Activated effector memory CD4-positive, alpha-beta T cell treated with Interleukin-2 at 50 U/mL for 16 hours (primary cell): ENCODE measurements at places on chromosomes 5 and 9.

- DNase-seq = no peak
Observed at GRCh38 chr9:16387382-16387781, 483.1 kb downstream of the BNC2 start.

GRCh38 chr9:14317667-14318320 is 3.9 kb upstream of the NFIB start:
- no peak for DNase-seq

GRCh38 chr9:116298878-116299391 is 145.3 kb downstream of the PAPPA start:
- DNase-seq = no peak

DNA sequence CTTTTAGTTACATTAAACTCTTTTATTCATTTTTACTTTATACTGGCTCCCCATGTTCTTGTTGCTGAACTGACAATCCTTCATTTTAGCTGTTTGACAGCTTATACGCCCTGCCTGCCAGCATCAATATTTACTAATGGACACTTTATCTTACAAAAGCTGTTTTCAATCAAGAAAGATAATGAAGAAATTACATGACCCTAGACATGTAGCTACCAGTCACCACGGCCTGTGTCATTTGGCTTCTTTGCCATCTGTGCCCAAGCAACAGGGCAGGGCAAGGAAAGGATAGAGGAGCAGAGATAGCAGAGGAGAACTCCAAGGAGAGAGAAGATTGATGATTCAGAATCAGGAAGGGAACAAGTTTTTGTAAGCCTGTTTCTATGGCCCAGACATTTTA is 647.3 kb downstream of the BRINP1 start:
- DNase-seq = no peak

- no peak for DNase-seq
Observed at GRCh38 chr9:90827181-90827871, 25.7 kb downstream of the SYK start.

DNA sequence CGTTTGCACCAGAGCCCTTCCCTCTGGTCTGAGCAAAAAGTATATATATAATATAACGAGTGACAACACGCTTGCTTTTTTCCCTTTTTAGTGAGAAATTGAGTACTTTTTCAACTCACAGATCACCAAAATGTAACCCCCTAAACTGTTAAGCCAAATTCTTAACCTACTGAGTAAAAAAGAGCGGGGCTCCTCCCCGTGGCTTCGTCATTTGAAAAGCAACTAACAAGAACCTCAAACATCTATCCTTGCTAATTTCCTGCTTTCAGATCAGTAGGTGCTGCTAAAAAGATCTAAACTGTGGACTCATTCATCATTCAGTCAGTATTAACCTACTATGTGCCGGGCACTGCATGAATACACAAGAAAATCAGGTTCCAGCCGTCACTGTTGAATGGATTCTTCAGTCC is 1.0 kb upstream of the PTBP3 start:
- DNase-seq = no peak

- DNase-seq = no peak
Observed at GRCh38 chr5:55524816-55525215, 9.9 kb downstream of the PLPP1 start.

GRCh38 chr5:114317751-114318150 is 44.1 kb upstream of the KCNN2 start:
- DNase-seq = no peak

DNA sequence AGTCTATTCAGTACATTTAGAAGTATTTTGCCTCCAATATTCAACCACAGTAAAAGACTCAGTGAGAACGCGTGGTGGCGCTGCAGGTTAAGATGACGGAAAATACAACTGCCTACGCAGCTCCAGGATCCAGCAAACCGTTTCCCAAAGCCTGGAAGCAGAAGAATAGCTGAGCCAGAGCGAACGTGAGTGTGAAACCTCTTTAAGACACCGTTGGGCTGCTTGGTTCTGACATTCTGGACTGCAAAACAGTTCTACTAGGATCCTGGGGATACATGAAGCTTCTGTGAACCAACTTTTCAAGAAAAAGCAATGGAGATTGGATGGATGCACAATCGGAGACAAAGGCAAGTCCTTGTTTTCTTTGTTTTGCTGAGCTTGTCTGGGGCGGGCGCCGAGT is at the start of gene PCDHB16:
TSS of gene PCDHB16 (plus strand) at position 140 of the 400 bp plus-strand sequence. CDS start at position 313, 173 bp downstream.
- DNase-seq = no peak

DNA sequence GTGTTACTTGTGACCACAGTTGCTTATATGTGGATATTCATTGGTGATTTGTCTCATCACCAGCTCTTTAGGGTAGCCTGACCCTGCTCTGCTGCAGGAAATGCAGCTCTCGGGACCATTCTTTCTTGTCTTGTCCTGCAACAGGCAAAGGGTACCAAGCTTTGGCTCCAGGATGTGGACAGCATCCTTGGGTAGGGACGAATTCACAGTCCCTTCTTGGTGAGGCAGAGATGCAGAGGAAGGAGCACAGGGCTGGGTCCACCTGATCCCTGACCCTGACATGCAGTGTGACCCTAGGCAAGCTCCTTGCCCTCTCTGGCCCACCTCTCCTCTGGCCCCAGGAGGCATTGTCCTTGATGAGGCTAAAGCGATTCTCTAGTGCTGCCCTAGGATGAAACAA is 37.0 kb upstream of the SYNPO start:
- no peak for DNase-seq

DNA sequence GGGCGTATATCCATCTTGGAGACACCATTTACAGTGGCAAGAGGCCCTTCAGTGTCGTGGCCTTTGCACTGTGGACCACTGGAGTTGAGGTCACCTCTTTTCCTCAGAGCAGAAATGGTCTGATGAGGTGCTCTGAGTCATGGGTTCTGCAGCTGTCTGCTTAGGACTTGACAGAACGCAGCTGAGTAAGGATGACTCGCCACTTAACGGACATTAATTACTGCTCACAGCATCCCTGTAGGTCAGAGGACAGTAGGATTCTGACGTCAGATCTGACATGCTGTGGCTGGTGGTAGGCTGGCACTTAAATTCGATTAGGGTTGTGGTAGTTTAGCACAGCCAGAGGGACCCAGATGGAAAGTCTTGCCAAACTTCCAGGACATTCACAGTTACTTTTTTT is 479.4 kb downstream of the DMAC1 start:
- no peak for DNase-seq

- DNase-seq = no peak
Observed at GRCh38 chr5:102911973-102912372, 156.9 kb downstream of the PAM start.

DNA sequence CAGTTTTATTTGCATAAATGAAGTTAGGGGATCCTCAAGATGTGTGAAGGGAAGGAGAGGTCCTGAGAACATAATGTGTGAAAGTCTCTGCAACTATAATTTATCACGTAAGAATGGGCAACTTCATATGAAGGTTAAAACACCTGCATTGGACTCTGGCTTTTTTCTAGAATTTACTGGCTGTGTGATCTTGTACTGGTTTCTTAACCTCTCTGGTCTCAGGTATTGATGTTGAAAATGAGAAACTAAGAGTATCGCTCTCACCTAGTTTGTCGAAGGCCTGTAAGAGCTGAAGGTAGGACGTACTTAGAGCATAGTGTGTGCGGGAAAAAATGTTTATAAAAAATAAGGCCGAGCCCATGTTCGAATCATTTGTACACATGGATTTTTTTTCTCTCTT is 280.5 kb downstream of the ICE1 start:
- no peak for DNase-seq

DNA sequence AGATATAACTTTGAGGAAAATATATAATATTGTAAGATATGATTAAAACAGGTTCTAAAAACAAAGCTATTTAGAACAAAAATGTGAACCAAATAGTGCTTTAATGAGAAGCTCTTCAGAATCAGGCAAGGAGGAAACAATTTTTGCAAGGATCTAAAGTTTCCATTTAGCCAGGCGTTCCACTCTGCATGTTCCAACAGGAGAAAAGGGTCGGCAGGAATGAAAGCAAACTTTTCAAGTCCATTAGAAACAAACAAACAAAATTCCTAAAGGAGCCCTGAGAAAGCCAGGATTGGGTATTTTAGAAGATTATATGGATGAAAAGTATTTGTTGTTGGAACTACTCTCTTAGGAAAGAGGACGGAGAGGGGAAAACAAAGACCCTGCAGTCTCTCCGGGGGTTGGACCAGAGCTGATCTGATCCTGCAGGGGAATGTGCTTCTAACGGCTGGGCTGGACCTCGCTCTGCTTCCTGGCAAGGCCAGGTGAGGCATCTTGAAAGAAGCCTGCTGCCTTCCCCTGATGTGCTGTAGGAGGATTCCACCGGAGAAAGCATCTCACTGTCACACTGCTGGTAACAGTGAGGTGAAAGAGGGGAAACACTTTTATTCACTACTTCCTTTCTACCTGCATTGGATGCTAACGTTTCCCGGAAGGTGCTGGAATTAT is 94.6 kb downstream of the PRRT1B start:
- DNase-seq = no peak

GRCh38 chr9:99197987-99198386 is 23.8 kb downstream of the ALG2 start:
- DNase-seq = no peak

GRCh38 chr5:175680463-175680862 is 22.6 kb downstream of the HRH2 start:
- no peak for DNase-seq

DNA sequence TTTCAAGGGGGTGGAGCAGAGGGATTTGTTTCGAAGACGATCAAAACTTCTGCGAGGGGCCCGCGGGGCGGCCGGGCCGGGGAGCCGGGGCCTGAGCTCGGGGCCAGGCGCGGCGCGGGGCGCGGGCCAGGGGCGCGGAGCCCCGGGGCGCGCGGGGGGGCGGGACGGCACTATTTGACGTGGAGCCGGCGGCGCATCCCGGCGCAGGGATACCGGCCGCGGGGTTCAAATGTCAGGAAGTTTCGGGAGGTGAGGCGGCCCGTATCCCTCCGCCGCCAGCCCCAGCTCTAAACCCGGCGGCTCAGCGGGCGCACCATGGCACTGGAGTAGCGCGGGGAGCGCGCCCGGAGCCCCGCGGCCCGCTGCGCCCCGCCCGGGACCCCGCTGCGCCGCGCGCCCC is at the start of gene LMX1B:
TSS of gene LMX1B (plus strand) at position 278 of the 400 bp plus-strand sequence. CDS start 522 bp downstream, outside the sequence.
- no peak for DNase-seq

- no peak for DNase-seq
Observed at GRCh38 chr9:132957805-132958204, 13.4 kb upstream of the TSC1 start.

- DNase-seq = no peak
Observed at GRCh38 chr9:86508208-86508903, 154.1 kb upstream of the TUT7 start.

DNA sequence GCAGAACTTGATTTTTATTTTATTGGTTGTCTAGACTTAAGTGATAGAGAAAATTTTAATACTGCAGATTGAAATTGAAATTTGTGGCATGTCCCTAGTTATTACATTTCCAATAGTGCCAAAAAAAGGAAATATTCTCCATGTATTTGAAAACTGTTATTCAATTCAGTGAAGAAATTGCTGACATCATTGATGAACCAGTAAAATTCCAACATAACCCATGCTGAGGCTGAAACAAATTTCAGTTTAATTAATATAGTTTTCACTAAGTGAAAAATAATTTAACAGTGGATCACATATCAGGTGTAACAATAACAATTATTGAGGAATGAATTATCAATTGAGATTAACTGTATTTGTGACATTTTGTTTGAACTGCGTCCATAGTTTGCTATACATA is 38.7 kb downstream of the LURAP1L start:
- no peak for DNase-seq

GRCh38 chr9:85137696-85138095 is 468.2 kb downstream of the NTRK2 start:
- DNase-seq = no peak

DNA sequence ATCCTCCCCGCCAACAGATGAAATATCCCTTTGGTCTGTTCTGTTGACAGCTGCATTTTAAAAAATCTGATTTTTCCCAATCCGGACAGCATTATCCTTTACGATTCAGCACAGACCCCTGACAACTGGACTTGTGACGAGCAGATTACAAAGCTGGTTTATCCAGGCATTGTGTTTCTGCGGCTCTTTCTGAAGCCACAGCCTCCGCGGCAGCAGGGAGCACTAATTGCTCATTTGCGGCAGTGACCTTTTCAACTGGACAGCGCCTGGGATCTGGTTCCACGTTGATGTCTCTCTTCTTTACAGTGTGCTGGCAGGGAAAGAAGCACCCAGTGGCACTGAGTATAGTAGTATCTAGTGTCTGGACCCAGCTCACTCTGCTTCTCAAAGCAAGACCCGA is 351.2 kb downstream of the ZNF608 start:
- DNase-seq = no peak

- no peak for DNase-seq
Observed at GRCh38 chr9:37954581-37954981, 50.7 kb upstream of the SLC25A51 start.

GRCh38 chr5:60843386-60843935 is 608 bp downstream of the ELOVL7 start:
- no peak for DNase-seq

DNA sequence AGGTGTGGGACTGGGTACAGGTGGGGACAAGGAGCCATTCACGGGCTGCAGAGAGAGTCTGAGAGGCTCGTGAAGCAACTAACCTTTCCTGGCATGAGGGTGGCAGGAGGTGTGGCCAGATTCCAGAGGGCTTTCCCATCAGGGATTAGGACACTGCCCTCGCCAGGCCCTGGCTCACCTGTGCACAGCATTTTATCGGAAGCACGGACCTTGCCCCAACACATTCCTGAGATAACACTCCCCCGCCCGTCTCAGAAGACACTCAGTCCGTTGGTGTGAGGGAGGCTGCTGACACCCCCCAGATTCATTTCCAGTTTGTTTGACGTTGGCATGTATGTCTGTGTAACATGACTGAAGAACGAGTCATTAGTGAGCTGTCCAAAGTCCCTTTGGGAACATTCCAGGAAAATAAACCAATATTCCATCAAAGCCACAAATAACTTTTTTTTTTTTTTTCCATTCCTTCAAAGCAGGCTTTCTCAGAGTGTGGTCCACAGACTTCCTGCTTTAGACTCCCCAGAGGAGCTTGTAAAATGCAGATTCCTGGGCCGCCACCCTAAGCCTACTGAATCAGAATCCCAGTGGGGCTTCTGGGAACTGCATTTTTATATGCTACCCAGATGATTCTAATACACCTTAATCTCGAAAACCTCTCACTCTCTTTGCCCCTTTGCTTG is 23.4 kb downstream of the WWC1 start:
- DNase-seq = no peak
